ENCODE measurements at places on chromosomes 1 and 21. TPM values are rescaled to one million over a fixed set of nuclear protein-coding genes. Genes with fewer than 3 reads are reported as not detected.

The CCDC27 gene
- total RNA-seq = not detected

The HHAT gene
- total RNA-seq = 1.2 TPM

The MIER1 gene
- total RNA-seq = 18.4 TPM

The SON gene
- 179 TPM for total RNA-seq

The DDR2 gene
- total RNA-seq = 77.9 TPM

GRCh38 chr1:1232208-1232795 is at the start of gene B3GALT6:
Gene B3GALT6 (plus strand): TSS chr1:1232237. CDS start chr1:1232279, 42 bp downstream.
- DNase-seq = no peak

DNA sequence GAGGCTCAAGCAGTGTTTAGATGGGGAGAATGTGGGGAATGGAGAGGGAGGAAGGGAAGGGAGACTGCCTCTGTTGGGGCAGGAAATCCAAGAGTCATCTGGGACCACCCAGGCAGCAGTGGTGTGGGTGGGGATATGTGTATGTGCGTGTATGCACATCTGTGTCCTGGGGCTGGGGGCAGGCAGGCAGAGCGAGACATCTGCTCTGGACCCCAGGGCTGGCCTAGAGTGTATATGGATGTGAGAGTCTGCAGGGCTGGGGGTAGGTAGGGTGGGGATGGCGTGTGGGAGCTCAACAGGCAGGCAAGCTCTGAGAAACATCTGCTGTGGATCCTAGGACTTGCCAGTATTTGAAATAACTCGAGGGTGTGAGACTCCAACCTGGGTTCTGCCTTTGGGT is 3.5 kb downstream of the PTCH2 start:
- no peak for DNase-seq

DNA sequence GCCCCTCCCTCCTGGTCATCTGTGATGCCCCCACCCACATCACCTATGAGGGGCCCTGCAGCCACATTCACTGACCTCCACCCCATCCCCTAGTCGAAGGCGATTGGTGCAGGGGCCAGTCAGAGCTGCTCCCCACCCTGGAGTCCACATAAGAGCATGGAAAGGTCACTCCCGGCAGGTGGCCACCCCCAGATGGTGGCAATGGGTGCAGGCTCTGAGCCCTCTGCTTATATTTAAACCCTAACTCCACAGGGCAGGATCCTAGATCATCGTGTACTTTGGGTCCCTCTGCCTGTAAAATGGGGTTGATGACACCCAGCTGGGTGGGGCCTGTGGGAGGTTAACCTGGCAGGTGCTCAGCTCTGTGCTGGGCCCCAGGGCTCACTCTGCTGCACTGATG is 186.8 kb upstream of the C1orf174 start:
- no peak for DNase-seq

DNA sequence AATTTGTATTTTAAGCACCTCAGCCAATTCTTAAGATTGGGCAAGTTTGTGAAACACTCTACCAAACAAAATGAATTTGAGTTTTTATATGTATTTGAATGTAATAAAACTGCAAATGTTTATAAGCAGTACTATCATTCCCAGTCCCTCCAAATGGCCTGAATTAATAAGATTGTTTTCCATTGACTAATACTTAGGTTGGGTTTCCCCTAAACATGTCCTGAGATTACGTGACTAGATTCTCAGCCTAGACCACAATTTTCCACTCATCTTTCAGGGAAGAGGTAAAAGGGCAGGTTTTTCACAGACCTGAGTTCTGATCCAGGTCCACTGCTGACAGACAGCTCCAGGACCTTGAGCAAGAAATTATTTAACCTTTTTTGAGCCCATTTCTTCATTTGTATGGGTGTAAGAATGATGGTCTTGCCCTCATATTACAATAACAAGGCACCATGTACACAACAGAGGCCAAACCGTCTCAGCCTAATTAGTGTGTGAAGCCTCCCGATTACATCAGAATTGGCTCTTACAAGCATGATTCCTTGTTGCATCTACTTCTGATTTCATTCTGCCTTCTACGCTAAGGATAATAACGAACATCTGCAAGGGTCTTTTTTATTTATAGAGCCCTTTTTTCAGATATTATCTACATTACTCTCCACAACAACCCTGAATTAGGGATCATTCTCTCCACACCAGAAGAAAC is 51.2 kb downstream of the BEND5 start:
- DNase-seq = no peak

Measured in ascending aorta (tissue), 2 donors.